SK-MEL-5 (cell line): ENCODE measurements at places on chromosomes 12 and 14. TPM values are rescaled to one million over a fixed set of nuclear protein-coding genes. Genes with fewer than 3 reads are reported as not detected.

TUBA1C gene
- 315 and 342 TPM in 2 replicates for total RNA-seq

TBC1D30 gene
- 1.6 and 2.2 TPM in 2 replicates for total RNA-seq

DNA sequence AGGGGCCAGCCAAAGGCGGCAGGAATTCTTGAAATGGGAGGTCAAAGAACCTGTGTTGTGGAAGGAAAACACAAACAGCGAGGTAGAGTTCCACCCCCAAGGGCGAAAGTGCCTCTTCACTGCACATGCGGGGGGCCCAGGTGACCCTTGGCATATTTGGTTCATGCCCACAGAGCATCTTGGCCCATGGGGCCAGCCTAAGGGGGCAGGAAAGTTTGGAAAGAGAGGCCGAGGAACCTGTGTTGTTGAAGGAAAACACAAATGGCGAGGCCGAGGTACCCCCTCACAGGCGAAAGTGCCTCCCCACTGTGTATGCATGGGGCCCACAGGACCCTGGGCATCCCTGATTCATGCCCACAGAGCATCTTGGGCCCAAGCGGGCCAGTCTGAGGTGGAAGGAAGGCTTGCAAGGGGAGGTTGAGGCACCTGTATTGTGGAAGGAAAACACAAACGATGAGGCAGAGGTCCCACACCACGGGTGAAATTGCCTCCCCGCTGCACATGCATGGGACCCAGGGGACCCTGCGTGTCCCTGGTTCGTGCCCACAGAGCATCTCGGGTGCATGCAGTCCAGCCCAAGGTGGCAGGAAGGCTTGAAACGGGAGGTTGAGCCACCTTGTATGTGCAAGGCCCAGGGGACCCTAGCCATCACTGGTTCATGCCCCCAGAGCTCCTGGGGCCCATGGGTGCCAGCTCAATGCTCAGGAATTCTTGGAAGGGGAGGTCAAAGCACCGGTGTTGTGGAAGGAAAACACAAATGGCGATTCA lies 384.1 kb downstream of the ALG10 start:
- DNase-seq, result no peak

GRCh38 chr12:50196537-50196936 lies 29.4 kb upstream of the CERS5 start:
- DNase-seq, result no peak

DNA sequence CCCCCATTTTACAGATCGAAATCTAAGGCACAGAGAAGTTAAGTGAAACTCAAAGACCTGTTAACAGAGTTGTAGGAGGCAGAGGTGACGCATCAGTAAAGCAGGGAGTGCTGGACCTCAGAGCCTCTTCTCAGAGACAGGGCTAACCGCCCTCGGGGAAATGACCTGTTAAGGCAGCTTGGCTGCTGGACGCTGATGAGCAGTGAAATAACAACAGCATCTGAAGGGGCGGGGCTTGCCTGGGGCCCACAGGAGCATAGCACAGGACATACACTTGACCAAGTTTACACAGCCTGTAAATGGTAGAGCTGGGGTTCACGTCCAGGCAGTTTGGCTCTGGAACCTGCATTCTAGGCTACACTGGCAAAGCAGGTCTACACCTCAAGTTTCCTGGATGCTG lies 39.3 kb downstream of the LRTM2 start:
- DNase-seq, result no peak

- no peak for DNase-seq
These were observed 28.4 kb downstream of the CLEC1A start for GRCh38 chr12:10070380-10070779.

DNA sequence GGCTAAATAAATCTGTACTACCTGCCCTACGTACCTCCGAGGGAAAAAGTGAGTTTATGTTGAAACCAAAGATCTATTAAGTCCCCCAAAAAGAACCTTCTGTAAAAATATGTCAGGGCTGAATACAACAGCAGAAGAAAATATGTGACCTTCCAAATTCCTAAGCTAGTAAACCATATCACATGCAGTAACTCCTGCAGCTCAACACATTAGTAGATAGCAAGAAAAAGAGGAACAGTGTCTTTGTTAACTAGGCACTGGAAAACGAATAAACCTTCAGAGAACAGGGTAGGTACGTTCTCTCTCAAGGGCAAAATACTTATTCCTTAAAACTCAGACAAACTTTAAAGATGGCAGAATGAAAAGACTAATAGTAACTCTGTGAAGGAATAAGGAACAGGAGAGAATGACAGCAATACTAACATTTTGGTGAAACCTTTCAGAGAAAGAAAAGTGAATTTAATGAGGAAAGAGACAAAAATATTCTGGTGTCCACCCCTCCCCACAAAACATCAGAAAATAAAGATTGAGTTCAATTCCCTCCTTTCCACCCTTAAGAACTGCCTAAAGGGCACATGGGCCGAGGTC lies 18.0 kb downstream of the CBX5 start:
- no peak for DNase-seq
